ENCODE measurements at places on chromosomes 2 and 18.

GRCh38 chr2:71566372-71566771 lies 113.0 kb downstream of the DYSF start:
- DNase-seq: no peak

- no peak for DNase-seq
Observed at GRCh38 chr2:128196471-128196931, 105.5 kb downstream of the UGGT1 start.

GRCh38 chr2:65292461-65293011 lies 64.9 kb downstream of the ACTR2 start:
- DNase-seq: no peak

DNA sequence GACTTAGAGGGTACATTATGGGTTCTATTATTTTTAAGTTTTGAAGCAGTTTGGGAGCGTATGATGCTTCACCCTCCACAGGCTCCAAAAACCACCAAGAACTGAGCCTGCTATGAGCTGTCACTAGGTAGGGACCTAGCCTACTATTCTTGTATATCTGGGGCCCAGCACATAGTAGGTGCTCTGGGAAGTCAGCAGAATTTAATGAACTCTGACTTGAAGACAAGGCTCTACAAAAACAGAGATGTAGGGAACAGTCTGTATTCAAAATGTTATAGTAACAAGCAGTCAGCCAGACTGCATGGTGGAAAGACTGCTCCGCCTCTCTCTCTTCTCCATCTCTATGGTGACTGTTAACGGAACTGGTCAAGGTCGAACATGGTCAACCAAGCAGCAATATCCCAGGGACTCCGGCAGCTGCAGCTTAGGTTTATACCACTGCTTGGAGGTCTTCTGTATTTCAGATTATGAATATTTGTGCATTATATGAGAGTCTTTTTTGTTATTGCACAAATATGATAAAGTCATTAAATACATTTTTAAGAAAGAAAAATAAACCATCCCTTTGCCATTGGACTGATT lies 22.2 kb upstream of the YWHAQ start:
- DNase-seq: no peak

DNA sequence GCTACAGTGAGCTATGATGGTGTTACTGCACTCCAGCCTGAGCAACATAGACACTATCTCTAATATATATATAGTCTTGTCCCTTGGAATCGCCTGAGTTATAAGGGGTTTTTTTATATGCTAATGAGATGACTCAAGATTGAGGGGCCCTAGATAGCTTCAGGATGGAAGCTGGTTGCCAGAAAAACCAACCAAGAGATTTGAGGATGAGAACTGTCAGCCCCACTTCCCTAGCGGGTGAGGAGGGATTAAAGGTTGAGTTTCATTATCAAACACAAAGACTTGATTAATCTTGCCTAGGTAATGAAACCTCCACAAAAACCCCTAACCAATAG lies 12.6 kb upstream of the GALM start:
- no peak for DNase-seq

DNA sequence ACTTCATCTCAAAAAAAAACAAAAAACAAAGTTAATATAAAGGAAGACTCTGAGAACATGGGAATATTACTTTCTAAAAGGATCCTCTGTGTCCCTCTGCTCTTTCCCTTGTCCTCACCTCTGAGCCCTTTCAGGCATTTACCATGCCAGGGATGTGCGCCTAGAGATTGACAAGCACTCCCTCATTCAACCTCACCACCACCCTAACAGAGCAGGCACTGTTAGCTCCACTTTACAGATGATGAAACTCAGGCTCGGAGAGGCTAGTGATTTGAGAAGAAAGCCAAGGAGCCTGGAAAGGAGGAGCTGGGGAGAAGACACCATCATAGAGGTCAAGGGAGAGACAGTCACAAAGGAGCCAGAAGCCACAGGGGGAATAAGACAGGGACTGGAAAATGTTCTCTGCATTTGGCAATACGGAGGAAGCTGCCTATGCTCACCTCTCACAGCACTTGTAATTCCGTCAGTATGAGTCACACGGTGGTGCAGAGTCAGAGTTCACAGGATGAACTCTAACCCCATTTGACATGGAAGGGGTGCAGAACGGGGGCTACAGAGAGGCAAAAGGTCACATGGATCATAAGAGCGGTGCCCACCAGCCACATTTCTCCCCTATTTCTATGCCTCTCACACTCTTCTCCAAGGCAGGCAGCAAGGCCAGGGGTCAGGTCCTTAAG lies 101.8 kb upstream of the NFU1 start:
- DNase-seq: no peak

DNA sequence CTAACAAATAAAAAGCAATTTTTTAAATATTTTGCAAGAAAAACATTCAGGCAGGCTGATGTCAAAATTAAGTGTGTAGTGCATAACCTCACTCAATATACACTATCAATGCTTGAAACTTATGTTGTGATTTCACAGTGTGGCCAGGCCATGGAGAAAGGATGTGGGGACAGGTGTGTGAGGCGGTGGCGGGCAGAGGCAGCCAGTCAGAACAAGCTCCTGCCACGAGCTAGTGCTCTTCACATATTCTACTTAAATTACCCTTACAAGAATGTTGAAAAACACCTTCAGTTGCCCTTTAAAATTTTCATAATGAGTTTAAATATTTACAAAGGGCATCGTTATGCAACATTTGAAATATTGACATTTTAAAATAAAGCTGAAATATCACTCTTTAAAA lies 43.2 kb downstream of the CYB5A start:
- DNase-seq: no peak

- DNase-seq: no peak
Observed at GRCh38 chr2:45688479-45689298, 37.2 kb downstream of the PRKCE start.

DNA sequence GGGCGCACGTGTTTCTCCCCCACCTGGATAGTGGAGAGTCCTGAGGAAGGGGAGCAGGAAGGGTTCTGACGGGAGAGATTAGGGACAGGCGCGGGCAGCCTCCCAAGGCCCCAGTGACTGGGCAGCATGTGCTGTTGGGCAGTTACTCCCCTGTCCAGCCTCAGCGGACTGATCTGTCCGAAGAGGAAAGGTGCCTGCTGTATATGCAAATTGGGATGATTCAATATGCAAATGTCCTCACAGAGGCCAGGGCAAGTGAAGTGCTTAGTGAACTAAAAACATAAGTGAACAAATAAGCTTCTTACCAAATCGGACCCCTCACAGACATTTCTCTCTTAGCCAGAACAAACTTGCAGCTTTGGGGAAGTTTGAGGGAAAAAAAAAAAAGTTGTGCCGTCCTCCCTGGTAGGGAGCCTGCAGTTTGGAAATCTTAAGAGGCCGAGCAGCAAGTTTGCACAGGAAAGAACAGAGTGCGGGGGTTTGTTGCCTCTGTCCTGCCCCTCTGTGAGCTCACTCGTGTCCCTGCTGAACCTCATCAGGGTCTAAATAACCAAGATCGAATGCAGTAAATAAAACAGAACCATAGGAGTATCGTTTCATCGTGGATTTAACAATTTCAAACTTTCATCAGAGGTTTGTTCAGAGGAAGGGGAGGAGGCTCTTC lies 141.4 kb downstream of the KCTD1 start:
- DNase-seq: no peak

- DNase-seq: no peak
Observed at GRCh38 chr18:67400502-67401117, 115.9 kb downstream of the DSEL start.

DNA sequence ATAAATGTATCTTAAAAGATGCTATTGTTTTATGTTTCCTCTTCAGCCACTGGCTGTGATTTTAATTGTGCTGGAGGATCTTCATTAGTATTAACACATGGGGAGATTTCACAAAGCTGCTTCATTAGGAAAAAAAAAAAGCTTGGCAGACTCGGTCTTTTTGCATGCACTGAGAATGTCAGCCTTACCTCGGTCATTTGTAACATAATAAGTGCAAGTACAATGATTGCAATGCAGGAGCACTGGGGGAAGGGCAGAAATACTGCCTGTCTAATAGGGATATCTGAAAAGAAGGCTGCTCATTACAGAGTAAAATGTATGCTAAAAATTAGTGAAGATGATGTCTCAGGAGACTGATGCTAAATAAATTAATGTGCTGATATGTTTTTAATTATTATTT lies 1.3 kb upstream of the BAZ2B start:
- peak; percentile 45 for DNase-seq

GRCh38 chr2:36389091-36389564 lies 33.5 kb downstream of the CRIM1 start:
- no peak for DNase-seq

DNA sequence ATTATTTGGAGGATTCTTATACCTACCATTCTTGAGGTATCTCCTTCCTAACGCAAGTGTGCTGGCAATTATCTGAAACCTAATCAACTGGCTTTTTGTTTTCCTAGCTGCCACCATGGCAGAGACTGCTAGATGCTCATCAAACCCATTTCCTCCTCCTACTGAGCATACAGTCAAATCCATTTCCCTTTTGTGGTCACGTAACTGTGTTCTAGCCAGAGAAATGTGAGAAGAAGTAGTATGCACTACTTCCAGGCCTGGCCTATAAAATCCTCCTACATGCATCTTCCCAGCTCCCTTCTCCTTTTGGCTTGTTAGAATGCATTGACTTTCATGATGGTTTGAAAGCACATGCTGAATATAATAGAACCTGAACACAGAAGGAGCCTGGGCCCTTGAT lies 494.1 kb upstream of the MEIS1 start:
- DNase-seq: no peak

- no peak for DNase-seq
Observed at GRCh38 chr2:76188334-76189008, 477.8 kb upstream of the GCFC2 start.

DNA sequence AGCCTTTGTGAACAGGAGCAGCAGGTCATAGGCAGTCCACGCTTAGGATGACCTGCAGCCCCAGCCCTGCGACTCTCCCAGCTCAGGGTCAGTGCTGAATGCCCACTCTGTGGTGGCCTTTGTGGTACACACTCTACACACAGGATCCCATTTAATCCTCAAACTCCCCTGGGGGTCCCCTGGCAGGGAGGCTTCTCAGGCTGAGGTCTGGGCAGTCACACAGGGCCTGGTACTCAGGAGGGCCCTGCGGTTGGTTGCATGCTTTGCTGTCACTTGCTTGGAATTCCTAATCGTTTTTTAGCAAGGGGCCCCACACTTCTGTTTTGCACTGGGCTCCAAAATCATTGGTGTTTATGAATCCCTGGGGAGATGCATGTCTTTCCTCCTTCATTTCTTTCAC lies 113.0 kb downstream of the EML6 start:
- DNase-seq: no peak

DNA sequence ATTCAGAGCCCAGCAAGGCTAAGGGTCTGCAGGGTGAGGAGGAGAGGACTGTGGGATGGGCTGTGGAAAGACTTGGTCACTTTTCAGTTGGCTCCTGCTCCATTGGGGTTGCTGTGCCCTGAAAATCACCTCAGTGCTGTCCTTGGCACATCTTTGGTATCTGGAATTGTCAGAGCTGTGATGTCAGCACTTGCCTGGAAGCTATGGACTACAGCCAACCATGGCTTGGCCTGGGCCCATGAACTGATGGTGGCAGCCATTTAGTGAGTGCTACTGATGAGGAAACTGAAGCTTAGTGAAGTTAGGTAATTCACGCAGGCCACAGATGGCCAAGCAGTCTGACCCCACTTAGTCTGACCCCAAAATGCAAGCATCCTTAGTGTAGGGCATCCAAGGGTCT lies 121.8 kb upstream of the SERPINE2 start:
- no peak for DNase-seq

GRCh38 chr2:181183878-181184542 lies 203.6 kb downstream of the UBE2E3 start:
- DNase-seq: no peak

DNA sequence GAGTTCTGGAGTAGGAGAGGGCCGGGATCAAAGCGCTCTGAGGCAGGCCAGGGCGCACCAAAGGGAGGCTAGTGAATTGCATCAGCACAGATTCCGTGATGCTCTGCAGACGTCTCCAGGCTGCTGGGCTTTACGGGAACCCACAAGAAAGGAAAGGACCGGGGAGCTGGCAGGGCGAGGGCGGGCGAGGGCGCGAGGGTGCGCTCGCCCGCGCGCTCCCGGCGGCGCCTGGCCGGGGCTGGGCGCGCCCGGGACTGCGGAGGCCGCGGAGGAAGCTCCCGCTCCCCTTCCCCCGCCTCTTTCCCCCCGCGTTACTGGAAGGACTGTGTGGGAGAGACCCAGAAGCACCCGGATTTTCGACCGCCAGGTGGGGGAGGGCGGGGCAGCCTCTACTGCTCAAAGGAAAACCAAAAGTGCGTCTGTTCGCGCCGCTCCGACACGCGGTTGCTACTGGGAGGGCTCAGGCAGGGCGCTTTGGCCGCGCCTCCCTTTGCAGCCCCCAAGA lies 2.4 kb upstream of the FOSL2 start:
- peak; percentile 86 for DNase-seq

GRCh38 chr2:127649100-127649611 lies 3.2 kb downstream of the GPR17 start:
- DNase-seq: no peak

Data from cerebellum (tissue), 4 donors.